Activated T-helper 1 cell treated with anti-CD3 and anti-CD28 coated beads, Interleukin-2, amount 50 U/mL, for 16 hours (primary cell): ENCODE measurements at places on chromosomes 2 and 18.

- no peak for DNase-seq
These were observed 55.9 kb upstream of the SLC66A3 start for GRCh38 chr2:11099122-11100065.

- DNase-seq: no peak
These were observed 460.7 kb upstream of the FANCL start for GRCh38 chr2:58701688-58702301.

DNA sequence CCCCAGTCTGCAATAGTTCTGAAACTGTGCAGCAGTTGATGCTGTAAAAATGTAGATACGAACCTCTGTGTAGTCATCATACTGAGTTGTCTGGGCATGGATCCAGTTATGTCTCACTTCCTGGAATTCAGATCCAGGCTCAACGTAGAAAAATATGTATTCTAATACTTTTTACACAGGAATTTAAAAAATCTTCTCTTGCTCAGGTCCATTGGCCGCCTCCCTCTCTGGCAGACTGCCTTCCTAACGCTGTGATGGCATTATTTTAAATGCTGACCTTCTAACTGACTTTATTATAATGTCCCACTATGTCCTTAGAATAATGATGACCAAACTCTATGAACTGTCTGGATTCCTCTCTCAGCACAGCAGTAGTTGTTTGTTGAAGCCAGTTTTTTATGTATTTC lies 119.6 kb downstream of the FEZ2 start:
- no peak for DNase-seq

GRCh38 chr2:218368150-218368528 lies 11.5 kb downstream of the CATIP start:
- DNase-seq: no peak

- no peak for DNase-seq
These were observed 543.9 kb upstream of the LINC00305 start for GRCh38 chr18:64692826-64693225.

DNA sequence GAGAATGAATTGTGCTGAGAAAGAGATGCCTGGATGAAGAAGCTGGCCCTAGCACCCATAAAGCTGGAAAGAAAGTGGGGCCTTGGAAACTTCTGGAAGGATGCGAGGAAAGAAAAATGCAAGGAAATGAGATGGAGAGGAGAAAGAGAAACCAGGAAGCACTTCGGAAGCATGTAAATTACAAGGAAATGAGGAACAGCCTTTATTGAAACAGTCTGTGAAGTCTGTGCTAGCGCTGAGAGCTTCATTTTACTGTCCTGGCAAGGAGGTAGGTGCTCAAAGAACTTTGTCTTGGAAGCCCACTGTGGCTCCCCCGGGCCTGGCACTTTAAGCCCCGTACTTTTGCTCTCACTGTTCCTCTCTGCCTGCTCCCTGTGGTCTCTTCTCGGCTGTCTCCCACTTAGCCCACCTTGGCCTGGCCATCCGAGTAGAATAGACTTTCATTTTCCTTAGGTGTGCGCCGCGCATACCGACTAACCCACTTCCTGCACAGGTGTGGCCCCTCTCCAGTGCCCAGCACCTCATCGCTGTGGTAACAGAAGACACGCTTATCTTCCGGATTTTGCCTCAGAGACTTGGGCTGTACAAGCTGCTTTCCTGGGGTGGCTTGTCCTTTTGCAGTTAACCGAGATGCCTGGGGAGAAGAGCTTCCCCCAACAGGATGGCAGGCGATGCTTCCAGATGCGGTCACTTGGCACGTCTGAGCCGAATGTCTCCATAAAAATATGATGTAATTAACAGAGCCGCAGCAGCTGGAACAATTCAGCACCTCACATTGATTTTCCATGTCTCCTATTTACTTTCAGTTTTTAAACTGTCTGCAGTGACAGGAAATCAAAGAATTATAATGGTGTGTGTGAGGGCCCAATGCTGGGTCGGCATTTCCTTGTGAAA lies 199.6 kb downstream of the HRH4 start:
- DNase-seq: peak; percentile 7
